ENCODE measurements at places on chromosomes 4 and X. TPM values are rescaled to one million over a fixed set of nuclear protein-coding genes. Genes with fewer than 3 reads are reported as not detected.

IL1RAPL2 gene
- not detected for total RNA-seq

DNAAF6 gene
- total RNA-seq, result not detected

PHKA1 gene
- 13.9 TPM for total RNA-seq

TRAM1L1 gene
- 0.50 TPM for total RNA-seq

TMPRSS11B gene
- not detected for total RNA-seq

CXorf49B gene
- not detected for total RNA-seq

ZNF674 gene
- 4.0 TPM for total RNA-seq
